EL (cell line): ENCODE measurements at places on chromosomes 7 and 10.
A peak's percentile ranks its signal among the peaks of the same experiment; 100 is the strongest.

GRCh38 chr7:73900286-73900685 is 39.3 kb downstream of the TMEM270 start:
- DNase-seq: no peak

GRCh38 chr10:24579906-24580305 is 143.8 kb downstream of the ARHGAP21 start:
- no peak for DNase-seq

GRCh38 chr7:100091411-100092181 is 2.8 kb downstream of the COPS6 start:
- DNase-seq: peak; percentile 71

DNA sequence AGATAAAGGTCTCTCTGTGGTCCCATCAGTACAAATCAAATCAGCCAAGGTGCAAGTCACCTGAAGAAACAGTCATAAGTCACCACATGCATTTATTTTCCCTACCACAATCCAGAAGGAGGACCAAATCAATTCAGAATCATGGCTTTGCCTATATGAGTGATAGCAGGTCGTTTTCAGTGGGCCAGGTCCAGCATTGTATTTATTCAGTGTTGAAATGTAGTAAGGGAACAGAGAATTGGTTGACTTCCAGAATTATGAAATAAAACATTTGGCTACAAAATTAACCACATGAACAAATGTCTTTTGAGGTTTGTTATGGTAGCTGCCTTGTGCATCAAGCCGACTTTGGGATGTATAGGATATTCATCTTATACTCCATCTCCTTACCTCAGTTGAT is 88.4 kb downstream of the POLR1F start:
- DNase-seq: no peak

DNA sequence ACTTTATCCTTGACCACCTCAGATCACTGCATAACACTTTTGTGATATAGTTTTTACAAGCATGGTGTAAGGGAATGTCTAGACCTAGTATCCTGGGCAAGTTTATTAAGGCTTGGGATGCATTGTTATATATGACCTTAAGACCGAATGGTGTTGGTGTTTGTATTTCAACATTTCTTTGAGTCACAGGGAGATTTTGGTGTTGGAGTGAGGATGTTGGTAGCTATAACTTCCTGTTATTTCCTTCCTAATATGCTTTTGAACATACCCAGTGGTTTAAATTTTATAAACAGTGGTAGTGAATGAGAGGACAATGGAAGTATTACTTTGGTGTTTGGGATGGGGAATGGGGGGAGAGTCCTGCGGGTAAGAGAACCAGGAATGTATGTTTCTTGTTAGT is 2.6 kb downstream of the EXOC4 start:
- peak; percentile 25 for DNase-seq

DNA sequence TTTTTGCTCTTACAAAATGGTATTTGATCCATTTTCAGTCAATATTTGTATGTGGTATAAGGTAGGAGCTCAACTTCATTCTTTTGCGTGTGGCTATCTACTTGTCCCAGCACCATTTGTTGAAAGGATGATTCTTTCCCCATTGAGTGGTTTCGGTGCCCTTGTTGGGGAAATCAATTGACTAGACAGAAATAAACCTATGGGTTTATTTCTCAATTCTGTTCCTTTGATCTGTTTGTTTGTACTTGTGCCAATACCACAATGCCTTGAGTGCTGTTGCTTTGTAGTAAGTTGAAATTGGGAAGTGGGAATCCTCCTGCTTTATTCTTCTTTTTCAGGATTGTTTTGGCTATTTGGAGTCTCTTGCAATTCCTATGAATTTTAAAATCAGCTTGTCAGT is 41.0 kb downstream of the SNX10 start:
- DNase-seq: no peak

DNA sequence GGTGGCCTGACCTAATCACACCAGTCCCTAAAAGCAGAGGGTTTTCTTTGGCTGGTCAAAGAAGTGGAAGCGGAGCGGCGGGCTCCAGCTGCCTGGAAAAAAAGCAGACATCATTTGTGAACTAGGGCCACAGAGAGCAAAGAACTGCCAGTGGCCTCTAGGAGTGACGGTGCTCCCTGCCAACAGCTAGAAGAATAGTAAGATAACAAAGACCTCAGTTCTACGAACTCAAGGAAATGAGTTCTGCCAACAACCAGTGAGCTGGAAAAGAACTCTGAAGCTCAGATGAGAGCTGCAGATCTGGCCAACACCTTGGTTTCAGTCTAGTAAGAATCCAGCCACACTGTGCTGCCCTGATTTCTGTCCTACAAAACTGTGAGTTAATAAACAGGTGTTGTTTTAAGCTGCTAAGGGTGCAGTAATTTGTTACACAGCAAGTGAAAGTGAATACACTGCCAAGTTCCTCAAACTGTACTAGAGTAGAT is 178.0 kb downstream of the SRPK2 start:
- DNase-seq: no peak

- DNase-seq: peak; percentile 65
These were observed 53.1 kb upstream of the RSU1 start for GRCh38 chr10:16870331-16870730.

DNA sequence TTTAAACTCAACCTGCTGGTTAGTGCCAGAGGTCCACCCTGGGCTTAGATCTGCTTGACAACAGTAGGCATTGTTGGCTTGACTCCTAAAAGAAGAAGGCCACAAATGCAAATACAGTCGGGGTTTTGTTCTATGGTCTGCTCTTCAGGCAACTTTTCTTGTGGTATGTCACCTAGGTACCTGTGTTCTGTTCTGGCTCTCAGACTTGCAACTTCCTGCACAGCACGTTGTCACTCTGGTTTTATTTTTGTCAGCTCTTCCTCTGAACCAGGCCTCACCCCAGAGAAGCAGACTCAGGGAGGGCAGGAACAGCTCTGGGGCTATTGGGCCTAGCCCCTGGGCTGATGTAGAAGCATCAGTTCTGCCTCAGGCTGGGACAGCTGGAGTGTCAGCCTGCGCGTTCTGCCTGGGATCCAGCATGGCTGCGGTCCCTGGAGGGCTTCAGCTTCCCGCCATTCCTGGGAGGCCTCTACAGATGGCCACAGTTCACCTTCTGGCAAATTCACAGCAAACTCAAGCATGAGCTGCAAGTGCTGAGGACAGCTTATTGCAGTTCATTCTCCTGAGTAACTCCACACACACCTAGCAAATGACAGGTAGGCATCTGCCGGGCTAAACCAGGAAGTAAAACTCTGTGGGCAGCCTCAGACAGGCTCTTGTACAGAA is 11.0 kb upstream of the PDCD4 start:
- no peak for DNase-seq

GRCh38 chr7:44771358-44771757 is 22.7 kb downstream of the ZMIZ2 start:
- DNase-seq: no peak

DNA sequence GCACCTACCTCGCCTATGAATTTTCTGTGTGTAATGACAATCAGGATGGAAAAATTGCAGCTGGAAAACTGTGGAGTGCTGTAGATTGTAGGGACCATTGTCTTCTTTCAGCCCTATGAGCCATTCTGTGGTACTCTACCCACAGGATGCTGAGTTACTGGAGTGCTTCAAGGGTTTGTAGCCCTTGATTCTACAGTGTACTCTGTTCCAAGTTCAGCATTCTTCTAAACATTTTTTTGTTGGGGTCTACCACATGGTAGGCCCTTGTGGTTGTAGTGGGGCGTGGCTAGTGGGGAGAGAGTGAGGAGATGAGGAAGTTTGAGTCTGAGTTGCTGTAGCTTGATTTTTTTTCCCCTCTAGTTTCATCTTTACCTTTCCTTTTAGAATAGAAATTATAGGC is 33.5 kb downstream of the REEP3 start:
- peak; percentile 93 for DNase-seq

DNA sequence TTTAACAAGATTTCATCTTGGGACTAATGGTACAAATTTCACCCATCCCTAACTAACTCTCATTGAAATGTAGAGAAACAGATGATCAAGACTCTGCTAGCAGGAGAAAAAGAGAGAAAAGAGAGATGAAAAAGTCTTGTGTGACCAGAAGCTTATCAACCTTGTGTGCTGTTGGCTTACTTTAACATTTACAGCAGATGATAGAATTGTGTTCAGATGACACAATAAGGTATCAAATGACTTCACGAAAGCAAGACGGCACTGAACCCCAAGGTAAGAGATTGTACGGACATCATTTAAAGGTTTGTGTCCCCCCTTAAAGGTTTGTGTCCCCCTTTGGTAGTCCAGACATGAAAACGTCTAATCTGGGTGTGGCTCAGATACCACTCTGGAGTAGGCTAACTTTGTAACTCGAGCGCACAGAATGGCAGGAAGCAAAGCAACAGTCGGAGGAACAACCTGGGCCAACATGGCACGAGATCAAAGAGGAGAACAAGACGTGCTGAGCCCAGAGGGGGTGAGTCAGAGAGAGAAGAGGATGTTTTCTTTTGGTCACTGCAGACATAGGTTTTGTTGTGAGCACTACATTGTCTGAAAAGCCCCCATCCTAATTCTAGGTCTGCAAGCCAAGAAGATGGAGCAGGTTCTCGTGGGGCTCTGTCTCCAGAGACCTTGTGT is 10.4 kb upstream of the LMBR1 start:
- DNase-seq: no peak

DNA sequence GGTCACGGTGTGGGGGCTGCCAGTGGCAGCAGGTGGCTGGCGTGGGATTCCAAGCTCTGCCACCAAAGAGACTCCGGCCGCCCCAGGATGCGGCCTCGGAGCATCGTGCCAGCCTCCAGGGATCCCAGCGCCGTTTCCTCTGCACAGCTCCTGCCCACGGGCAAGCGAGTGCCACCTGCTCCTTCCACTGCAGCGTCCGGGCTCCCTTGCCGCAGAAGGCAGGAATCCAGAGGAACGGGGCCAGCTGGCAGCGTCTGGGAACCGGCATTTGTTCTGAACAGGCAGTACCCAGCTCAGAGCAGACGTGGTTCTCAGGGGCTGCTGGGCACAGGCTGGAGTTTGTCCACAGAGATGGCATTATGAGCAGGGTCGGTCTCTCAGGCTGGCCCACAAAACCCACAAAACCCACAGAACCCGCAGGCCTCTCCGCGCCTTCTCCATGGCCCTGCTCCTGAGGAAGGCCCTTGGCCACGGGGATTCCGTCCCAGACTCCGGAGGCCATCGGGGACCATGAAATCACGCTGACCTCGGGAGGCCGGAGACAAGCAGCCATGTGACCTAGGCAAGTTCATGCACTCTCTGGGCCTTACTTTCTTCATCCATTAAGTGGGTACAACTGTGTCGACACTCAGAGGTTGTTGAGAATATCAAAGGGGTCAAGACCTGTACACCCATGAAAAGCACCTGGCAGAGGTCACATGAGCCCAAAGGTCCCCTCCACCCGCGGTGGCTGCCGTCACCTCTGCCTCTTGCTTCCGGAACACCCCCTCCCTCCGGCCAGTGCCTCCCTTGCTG is 72.1 kb upstream of the TNRC18 start:
- DNase-seq: no peak

- peak; percentile 7 for DNase-seq
These were observed 44.4 kb upstream of the CD36 start for GRCh38 chr7:80593869-80594586.

GRCh38 chr10:21326594-21327288 is 198.7 kb downstream of the SKIDA1 start:
- DNase-seq: no peak

DNA sequence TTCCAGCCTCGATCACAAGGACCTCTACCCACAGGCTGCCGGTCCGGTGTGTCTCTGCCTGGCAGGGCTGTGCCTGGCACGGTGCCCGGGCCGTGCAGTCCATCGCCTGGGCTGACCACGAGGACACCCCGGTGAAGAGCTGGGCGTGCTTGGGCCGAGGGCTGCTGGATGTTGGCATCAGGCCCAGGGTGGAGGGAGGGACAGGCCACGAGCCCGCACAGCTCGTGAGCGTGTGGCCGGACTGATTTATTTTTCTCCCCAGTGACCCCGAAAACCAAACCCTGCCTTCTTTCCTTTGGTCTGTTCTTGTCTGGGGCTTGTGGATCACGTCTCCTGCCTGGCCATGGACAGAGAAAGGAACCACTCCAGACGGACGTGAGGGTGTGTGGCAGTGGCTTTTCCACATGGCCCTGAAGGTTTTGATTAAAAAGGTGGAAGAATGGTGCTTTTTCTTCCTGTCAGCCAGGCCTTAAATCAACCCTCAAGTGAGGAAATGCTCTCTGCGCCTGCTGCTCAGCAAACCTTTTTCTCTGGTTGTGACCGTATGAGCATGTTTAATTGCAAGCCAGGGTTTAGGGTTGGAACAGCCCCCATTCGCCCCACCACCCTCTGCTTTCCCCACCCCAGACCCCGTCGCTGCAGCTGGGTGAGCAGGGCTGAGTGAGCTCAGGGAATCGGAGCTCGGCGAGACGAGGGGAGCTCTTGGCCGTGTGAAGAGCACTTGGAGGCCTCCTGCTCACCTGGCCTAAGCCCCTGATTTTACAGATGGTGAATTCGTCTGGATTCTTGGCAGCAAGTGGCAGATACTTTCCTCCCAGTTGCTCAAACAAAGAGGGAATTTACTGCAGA is 130.1 kb downstream of the RGS10 start:
- DNase-seq: no peak

- no peak for DNase-seq
These were observed 28.4 kb downstream of the COA1 start for GRCh38 chr7:43700646-43701499.

DNA sequence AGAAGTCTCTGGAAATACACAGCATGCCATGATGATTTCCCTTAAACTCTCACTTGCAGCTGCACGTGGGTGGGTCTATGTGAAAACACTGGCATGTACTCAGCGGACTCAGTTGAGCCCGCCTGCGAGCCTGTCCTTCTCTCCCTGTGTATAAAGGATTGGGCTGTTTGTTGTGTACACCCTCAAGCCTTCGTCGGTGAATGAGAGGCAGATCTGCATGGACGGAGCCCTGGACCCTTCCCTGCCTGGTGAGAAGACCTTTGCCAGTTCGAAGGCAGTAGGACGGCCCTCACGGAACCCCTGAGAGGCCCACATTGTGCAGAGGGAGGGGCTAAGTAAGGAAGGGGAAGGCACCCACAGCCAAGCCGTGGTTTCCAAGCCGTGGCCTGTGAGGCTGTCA is 121.2 kb downstream of the WDFY4 start:
- DNase-seq: no peak

DNA sequence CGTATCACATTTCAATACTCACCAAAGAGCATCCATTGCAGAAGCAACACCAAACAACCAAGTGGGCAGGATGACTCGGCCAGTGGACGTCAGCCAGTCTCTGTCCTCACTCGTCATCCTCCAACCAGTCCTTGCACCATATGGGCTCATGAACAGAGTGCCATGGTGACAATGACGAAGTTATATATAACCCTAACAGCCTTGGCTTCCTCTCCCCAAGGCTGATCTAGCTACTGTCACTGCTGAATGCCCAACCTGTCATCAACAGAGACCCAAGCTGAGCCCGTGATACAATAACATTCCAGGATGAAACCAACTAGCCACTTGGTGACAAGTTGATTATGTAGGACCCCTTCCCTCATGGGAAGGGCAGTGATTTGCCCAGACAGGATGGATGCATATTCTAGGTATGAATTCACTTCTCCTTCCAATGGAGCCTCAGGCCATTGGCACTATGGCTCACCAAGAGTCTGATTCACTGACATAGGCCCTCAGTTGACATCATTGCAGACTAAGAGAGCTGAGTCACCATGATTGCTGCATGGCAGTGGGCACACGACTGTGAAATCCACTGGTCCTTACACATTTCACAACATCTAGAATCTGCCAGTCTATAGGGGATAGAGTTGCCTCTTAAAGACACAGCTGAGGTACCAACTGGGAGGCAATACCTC is 26.3 kb upstream of the PPIF start:
- peak; percentile 98 for DNase-seq
